H4 (cell line): ENCODE measurements at places on chromosomes 6 and 20. TPM values are rescaled to one million over a fixed set of nuclear protein-coding genes. Genes with fewer than 3 reads are reported as not detected.

The OPRL1 gene
- total RNA-seq: 0.23 and 0.97 TPM in 2 replicates

The HLA-DPB1 gene
- total RNA-seq: 25.4 and 47.3 TPM in 2 replicates

The C6orf62 gene
- total RNA-seq: 115 and 120 TPM in 2 replicates

The GLO1 gene
- 344 and 365 TPM in 2 replicates for total RNA-seq

The UBE3D gene
- 4.2 and 9.3 TPM in 2 replicates for total RNA-seq

The CDSN gene
- total RNA-seq: not detected in 2 replicates
